ENCODE measurements at places on chromosomes 6 and 20.
A peak's percentile ranks its signal among the peaks of the same experiment; 100 is the strongest.

DNA sequence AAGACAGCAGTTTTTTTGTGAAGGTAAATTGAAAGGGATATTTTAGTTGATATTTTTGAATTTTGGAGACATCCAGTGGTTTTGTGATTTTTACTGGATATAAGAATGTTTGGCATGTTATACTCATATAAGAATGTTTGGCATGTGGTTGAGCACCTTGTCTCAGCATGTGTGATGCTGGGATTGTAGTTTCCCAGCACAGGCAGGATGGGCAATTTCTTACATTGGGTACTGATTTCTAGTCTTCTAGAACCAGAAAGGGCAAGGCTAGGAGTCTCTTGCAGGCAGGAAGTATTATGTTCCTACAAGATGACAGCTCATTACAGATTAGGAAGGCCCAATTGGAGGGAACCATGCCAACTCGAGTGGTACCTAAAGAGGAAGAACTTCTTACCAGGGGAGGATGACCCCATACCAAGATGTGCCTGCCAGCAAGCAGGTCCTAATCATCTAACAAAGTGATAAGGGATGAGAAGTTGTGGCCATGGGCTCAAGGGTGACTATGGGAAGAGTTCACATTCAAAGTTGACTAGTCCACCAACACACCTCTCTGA, 377.8 kb downstream of the UTRN start:
- peak; percentile 28 for DNase-seq

DNA sequence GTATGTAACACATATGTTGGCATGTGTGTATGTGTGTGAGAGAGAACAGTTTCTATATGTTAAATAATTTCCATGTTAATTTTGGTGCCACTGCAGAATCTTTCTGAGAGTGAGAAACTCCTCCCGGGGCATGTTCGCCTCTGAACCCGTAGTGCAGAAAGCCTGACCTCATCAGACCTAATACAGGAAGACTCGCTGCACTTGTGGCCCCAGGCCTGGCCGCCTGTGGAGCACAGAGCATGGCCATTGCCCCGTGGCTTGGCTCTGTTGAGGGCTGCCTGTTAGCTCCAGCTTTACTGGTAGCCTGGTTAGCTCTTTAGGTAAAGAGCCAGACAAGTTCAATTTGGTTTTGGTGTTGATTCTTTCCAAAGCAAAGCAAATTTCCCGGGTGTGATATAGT, 25.5 kb downstream of the FARS2 start:
- no peak for DNase-seq

- DNase-seq: peak; percentile 84
Observed at GRCh38 chr6:37819802-37820717, 533 bp downstream of the ZFAND3 start.

DNA sequence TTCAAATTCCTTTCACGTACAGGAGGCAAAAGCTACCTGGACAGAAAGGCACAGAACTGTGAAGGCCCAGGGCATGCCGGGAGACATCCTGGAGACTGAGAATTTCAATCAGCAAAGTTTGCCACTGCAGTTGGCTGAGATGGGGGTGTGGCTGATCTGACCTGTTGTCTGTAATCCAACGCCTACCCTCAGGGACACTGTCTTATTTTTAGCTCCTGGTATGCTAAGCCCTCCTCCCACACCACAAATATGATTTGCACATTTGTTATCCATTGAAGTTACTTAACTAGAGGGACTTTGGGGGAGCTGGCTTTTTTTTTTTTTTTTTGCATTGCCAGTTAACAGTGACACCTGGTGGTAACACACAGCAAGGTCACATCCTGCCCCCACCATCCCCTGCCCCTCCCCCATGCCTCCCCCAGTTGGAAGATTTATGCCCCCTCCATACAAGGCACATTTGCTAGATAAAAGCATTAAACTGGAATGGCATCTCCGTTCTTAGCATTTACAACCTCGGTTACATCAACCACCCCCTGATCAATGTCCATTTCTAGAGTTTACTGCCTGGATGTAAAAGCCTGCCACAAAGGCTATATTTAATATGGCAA, 40.4 kb downstream of the TTI1 start:
- DNase-seq: peak; percentile 67

GRCh38 chr6:44339301-44339700, 3.1 kb upstream of the SPATS1 start:
- no peak for DNase-seq

GRCh38 chr6:24004062-24004461, 122.0 kb upstream of the NRSN1 start:
- no peak for DNase-seq

- DNase-seq: peak; percentile 56
Observed at GRCh38 chr6:42979523-42980177, 669 bp upstream of the PEX6 start.

DNA sequence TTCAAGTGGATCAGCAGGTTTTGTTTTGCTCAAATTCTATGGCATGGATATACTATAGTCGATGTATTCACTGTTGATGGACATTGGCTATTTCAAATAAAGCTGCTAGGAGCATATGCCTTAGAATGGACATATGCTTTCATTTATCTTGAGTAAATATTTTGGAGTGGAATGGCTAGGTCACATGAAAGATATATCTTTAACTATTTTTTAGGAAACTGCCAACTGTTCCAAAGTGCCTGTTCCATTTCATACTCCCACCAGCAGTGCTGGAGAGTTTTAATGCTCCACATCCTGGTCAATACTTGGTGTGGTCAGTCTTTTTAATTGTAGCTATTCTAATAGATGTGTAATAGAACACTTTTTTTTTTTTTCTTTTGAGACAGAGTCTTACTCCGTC, 81.1 kb upstream of the PIM1 start:
- DNase-seq: no peak

DNA sequence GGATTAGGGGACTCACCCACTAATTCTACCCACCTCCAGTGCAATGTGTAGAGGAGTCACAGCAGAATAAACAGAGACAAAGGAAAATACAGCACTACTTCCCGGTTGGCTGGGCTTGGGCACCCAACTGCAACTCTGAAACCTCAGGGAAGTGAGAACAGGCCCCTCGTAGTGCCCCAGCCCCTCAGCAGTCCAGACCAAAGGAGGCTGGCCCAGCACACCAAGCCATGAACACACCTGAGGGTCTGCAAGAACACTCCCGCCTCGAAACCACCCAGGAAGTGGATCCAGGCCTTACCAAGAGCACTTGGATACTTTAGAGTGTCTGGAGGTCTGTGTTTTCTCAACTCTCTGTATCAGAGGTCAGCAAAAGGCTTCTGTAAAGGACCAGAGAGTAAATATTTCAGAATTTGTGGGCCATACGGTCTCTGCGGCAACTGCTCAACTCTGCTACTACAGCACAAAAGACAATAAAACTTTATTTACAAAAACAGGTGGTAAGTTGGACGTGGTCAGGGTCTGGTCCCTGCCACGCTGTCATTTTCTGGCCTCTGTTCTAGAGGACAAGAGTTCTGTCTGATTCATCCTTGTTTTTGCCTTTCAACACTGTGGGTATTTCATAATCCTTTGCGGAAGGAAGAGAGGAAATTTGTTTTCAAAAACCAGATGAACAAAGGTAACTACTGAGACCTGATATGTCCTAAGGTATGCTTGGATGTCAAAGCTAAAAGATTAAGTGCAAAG, 154.6 kb downstream of the PTPRT start:
- no peak for DNase-seq

DNA sequence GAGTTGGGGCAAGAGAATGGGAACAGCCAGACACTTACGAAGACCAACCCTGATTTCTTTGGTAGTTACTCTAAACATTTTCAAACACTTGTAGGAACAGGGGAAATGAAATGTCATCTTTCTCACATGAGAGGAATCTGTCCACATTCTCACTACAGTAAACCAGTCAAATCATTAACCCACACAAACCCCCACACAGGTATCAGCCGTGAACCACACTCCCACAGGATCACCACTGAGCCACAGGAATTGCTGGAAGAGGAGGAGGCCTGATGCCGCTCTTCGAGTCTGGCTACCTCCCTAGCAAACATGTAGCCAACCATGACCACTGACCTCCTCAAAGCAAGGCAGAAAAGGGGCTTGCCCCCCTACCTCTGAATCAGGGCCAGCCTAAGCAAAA, 6.9 kb upstream of the RSPO3 start:
- DNase-seq: no peak

DNA sequence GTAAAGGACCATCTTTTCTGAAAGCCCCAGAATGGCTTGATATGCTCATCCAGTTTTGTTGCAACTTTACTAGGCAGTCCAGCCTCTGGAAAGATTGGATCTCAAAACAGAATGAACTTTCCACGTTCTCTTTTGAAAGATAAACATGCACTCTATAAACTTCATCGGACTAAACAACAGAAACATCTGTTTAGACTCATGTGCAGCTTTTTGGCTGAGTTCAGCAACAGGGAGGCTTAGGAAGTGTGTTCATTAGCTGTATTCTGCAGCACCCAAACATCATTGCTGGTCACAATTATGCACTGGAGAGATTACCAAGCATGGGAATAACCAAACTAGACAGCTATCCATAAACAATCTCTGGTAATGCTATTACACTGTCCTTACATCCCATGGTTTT, 180.5 kb downstream of the TENT5A start:
- DNase-seq: no peak

Measured in hematopoietic multipotent progenitor cell treated with erythropoietin and hydrocortisone succinate and interleukin-3 and kit ligand, for 4 days (in vitro differentiated cells).